ENCODE measurements at places on chromosomes 1 and 21.
A peak's percentile ranks its signal among the peaks of the same experiment; 100 is the strongest.

DNA sequence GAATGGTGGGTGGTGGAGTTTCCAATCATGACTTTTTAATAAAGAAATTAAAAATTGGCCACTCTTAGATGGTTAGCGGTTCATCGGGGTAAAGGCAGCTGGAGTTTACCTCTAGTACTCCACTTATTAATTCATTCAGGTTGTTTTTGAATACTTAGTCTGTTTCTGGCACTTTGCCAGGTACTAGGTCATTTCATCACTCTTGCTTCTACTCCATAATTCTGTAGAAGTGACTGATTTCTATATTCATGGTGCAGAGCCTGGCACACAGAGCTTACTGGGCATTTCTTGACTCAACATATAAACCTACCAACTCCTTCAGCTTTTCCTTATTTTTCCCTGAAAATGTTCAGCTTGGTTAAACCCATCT, 31.5 kb downstream of the FOXD2 start:
- peak; percentile 50 for DNase-seq

DNA sequence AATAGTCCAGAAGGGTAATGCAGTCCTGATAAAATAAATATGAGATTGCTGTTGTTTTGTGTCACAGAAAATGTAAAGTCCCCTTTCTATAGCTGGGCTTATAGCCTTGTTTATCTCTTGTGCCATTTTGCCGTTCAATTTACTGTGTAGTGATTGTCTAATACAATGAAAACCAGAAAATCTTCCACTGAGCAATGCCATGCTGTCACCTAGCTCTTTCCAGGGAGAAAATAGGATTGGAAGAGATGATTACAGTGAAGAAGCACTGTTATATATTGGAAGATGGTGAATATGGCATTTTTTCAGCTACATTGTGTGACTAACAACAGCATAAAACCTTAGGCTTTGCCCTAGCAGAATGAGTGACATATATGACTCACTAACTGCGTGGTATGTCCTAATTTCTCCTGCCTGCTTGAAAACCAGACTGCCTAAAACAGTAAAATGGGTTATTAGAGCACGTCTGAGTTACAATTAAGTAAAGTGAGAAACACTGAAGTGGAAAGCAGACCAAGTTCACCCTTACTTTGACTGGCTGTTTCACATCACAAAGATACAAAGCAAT, 332.4 kb upstream of the ZP4 start:
- DNase-seq: no peak

- DNase-seq: no peak
These were observed 119.2 kb downstream of the ZNF644 start for GRCh38 chr1:90902672-90903071.

DNA sequence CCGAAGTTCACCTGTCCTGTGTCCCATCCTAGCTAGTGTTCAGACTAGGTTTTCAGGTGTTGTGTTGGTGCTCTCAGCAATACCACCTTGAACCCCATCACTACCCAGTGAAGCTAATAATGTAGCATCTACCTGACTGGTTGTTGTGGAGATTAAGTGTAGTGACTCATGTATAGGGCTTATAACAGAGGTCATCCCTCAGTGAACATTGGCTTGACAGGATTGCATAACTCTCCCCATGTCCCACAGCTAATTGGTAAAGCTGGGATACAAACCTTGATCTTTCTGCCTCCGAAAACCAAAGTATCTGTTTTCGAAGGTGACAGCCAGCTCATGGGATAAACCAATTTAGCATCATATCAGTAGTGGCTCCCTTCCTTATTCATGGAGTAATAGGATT, 44.5 kb upstream of the TNR start:
- DNase-seq: no peak

GRCh38 chr1:79304131-79304530, 297.6 kb upstream of the ADGRL4 start:
- no peak for DNase-seq

GRCh38 chr1:43711524-43712386, 4.4 kb downstream of the ST3GAL3 start:
- peak; percentile 88 for DNase-seq

DNA sequence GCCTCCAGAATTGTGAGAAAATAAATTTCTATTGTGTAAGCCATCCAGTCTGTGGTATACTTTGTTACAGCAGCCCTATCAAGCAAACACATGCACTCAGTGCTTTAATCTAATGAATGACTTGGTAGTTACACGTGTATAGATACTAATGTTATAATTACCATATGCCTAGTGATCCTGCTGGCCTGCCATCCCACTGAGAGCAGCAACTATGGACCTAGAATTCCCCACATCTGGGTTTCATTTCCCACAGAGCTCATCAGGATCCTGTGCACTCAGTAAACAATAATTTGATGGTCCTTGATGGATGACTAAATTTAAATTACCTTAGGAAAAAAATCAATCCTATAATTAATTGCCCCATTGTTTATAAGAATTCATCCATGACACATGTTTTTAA, 86.5 kb upstream of the RGS1 start:
- DNase-seq: peak; percentile 61

GRCh38 chr1:231931846-231932454, 305.4 kb downstream of the DISC1 start:
- no peak for DNase-seq

- no peak for DNase-seq
These were observed 16.6 kb downstream of the C1orf141 start for GRCh38 chr1:67118191-67118590.

DNA sequence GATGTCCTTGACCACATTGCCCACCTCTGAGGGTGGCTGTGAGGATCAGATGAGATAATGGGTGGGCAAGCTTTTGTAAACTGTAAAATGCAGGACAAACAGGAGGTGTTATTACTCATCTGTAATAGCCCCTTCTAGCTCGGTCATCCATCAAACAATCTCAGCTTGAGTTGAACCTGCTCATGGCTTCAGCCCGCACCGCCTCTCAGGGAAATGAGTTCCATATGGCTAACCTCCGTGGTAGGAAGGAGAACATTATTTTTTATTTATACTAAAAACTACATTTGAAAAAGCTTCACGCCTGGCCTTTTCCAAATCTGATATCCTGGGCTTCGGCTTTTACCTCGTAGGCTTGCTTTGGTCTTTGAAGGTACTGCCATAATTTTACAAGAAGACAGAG, 116.2 kb upstream of the USP24 start:
- DNase-seq: no peak

DNA sequence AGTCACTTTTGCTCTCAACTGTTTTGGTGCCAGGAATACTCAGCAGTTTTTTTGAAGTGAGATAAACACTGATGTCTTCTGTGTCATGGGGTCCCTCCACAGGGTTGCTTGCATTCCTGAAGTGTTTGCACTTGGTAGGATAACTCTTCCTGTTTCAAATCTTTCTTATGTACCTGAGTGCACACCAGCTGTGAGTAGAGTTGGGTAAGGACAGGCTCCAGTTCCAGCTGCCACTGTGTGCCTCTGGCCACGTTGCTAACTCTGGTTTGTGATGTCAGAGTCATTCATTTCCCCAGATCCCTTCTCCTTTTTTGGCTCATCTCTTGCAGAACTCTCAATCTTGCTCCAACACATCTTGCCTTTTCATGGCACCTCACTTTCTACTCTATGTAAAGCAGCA, 356.3 kb upstream of the B3GALT2 start:
- DNase-seq: no peak

DNA sequence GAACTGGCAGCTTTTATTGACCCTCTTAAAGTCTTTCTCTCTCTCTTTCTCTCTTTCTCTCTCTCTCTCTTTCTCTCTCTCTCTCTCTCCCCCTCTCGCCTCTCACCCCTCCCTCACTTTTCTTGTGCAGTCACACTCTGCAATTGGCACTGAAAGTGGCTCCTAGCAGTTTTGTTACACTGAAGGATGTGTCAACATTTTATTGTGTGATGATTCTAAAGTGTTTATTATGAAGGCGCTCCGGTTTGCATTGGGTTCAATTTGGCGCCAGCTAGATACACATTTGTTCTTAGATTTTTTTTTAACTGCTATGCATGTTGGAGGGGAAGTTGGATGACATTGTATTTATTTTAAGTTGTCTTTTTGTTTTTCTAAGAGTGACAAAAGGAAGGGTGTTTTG, 64.0 kb upstream of the CHRM3 start:
- DNase-seq: no peak

DNA sequence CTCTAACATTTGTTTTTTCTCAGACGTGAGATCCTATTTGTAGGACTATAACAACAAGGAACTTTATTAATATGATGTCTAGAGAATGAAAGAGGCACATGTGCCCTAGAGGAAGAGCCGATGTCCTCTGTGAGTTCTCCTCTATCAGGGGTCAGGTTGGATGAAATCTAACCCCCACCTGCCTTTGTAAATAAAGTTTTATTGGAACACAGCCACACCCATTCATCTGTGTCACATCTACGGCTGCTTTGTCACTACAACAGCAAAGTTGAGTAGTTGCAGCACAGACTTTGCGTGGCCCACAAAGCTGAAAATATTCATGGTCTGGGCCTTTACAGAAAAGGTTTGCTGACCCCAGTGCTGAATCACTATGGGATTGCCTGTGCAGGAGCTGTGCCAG, 571 bp upstream of the CAPN9 start:
- DNase-seq: no peak

DNA sequence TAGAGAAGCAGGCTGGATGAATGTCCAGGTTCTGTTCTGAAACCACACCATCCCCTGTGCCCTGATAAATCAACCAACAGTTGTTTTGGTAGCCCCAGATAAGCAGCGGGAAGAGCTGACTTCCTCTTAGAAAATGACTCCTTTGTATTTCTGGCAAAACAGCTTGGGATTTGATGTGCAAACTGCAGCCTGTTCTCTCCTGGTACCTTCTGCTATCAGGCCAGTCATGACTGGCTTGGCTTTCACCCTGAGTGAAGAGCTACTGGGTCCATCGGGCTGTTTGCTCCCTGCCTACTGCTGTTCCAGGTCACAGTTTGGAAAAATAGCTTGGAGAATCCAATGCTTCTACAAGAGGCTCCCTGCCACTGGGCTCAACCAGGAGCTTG, 116.8 kb downstream of the DTL start:
- no peak for DNase-seq

DNA sequence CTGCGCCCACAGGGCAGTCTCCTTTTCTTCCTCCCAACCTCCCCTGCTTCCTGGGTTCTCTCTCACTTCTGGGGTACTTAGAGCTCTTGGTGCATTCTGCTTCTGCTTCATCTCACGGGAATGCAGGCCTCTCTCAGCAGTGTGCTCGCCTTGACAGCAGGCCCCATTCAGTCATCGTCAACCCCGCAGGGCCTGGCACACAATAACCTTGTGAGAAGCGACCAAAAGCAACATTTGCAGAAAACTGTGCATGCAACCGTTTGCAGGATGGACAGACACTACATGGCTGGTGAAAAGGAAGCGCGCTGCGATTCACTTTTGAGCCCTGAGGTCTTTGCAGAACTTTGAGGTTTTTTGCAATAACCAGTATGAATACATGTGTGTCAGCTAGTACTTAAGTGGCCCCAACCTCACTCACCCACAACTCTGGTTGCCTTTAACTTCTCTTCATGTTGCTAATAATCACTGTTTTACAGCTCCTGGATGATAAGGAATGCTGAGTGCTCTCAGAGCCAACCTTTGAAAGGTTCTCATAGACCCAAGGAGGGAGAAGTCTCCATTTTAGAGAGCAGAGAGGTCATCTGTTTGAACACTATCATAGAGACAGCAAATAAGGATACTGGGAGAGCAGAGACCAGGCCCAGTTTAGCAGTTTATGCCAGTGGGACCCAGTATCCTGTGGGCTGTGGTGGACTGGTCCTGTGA, 2.5 kb upstream of the CD160 start:
- DNase-seq: no peak

DNA sequence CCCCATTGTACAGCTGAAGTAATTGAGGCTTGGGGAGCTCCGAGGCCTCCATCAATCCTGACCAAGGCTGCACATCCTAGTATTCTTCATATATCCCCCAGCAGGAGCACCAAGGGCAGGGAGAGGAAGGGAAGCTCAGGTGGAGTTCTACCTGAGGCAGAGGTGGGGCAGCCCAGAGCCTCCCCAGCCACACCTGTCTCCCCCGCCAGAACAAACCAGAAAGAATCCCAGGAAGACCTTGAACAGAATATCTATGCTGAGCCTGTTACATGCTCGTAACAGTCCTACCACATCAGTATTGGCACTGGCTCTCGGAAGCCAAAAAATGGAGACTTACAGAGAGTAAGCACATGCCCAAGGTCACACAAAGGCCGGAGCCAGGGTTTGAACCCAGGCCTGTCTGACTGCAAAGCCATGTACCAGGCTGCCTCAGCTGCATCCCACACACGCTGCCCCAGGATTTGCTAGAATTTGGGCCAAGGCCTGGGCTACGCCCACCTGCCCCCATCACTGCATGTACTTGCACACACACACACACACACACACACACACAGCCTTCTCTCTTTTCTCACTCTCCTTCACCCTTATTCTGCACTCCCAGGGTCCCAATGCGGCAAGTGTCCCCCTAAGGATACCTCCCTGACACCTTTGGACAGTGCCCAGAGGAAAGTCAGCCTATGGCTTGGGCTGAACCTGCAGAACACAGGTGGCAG, 4.5 kb downstream of the E2F2 start:
- no peak for DNase-seq

GRCh38 chr1:8152731-8153702, 126.9 kb upstream of the ERRFI1 start:
- no peak for DNase-seq

- DNase-seq: peak; percentile 62
These were observed 84.1 kb upstream of the C21orf91 start for GRCh38 chr21:17903029-17903806.

DNA sequence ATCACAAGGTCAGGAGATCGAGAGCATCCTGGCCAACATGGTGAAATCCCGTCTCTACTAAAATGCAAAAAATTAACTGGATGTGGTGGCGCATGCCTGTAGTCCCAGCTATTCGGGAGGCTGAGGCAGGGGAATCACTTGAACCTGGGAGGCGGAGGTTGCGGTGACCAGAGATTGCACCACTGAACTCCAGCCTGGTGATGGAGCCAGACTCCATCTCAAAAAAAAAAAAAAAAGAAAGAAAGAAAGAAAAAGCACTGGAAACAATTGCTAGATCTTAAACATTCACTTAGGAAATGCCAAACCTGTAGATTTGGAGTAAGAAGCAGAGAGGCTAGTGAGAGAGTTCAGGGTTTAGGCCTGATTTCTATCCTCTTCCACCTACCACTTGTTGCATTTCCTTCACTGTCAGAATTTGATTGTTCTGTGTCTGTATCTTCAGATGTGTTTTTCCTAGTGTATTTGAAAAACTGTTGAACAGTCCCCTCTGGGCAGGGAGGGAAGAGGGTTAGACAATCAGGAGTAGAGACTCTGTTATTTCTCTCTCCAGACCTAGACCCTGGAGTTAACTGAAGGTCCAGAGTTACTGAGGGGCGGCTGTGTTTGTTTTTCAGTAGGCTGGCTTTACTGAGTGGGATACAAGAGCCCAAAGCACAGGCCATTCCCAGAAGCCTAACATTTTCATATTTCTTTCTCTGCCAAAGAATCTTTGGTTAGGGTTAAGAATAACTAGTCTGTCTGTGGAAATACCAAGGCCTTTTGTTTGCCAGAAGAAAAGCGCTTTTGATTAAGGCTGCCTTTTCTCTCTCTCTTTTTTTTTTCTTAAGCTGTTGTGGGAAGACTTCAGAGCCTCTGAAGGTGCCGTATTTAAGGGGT, 31.1 kb upstream of the MACF1 start:
- peak; percentile 67 for DNase-seq

GRCh38 chr1:24369199-24369598, 44.4 kb downstream of the STPG1 start:
- peak; percentile 77 for DNase-seq

All from fibroblast of the aortic adventitia (primary cell).